ENCODE measurements at places on chromosomes 12 and 14.

GRCh38 chr12:51751661-51752060 is 96.9 kb downstream of the FIGNL2 start:
- DNase-seq = no peak

DNA sequence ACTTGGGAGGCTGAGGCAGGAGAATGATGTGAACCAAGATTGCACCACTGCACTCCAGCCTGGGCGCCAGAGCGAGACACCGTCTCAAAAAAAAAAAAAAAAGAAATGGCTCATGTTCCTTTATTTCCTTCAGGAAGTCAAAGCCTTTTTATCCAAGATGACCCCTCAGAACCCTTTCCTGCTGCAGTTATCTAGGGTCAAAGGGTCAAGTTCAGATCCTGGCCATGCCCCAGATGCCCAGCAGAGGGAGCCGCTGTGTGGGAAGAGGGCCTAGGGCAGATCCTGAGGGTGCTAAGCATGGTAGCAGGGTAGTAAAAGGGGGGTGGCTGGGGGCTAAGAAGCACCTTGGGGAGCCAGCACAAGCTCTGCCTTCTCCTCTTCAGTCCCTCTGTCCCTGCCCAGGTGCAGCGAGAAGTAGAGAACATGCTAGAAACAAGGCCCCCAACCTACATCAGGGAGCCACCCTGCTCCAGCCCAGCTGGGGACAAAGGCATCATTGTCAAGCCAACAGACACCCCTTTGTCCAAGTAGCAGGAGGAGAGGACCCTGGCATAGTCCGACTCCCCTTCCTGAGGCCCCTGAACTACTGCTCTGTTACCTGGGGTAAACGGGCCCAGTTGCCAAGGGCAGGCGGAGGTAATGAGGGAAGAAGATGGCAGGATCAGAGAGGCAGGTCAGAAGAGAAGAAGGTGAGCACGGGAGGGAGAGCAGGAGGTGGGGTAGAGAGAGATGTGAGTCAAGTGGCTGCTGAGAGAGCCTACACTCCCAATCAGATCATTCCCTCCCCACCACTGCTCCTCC is 6.5 kb downstream of the NFE2 start:
- DNase-seq = no peak

DNA sequence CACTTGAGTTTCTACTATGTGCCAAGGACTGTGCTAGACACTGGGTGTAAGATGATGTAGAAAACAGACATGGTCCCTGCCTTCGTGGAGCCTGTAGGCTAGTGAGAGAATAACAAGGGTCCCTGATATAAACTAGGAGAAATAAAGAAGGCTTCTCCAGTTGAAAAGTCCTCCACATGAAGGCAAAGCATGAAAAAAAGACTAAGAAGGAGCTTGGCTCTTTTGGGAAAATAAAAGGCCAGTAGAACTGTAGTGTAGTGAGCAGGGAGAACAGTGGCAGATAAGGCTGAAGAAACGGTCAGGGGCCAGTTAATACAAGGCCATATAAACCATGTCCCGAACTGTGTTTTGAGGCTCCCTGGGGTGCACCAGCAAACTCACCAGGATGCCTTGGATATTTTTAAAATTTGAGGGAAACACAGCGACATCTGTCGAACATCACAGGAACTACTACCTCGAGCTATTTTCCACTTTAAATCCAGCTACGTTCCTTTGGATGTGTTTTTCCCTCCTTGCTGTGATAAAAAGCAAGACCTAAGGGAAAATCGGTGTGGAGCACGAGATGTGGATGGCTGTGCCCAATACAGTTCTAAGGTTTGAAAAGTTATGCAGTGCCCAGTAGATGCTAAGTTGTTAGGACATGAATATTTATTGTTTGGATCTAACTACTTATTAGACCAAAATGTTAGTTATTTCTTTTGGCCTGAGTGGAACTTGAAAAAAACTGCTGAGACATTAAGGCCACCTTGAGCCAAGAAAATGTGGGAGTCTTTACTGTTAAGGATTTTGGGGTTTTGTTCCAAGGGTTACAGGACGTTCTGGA is 8.5 kb upstream of the CFL2 start:
- no peak for DNase-seq

DNA sequence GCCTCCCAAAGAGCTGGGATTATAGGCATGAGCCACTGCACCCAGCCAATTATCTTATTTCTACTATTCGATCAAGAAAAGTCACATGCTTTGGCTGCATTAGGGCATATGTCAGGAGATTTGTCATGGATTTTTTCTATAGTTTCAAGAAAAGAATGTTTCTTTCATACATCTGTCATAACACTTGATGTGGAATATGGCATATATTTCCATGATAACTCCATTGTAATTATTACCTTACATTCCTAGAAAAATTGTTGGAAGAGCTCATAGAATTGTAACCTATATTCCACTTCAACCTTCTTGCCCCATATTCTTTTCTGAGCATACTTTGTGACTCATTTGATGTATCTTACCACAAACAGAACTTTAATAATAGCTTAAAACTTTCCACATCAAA is 740.9 kb upstream of the FLRT2 start:
- DNase-seq = no peak

- peak; percentile 12 for DNase-seq
Observed at GRCh38 chr14:104267895-104268294, 129.5 kb downstream of the KIF26A start.

GRCh38 chr12:15535352-15535781 is 213.1 kb downstream of the PTPRO start:
- no peak for DNase-seq

DNA sequence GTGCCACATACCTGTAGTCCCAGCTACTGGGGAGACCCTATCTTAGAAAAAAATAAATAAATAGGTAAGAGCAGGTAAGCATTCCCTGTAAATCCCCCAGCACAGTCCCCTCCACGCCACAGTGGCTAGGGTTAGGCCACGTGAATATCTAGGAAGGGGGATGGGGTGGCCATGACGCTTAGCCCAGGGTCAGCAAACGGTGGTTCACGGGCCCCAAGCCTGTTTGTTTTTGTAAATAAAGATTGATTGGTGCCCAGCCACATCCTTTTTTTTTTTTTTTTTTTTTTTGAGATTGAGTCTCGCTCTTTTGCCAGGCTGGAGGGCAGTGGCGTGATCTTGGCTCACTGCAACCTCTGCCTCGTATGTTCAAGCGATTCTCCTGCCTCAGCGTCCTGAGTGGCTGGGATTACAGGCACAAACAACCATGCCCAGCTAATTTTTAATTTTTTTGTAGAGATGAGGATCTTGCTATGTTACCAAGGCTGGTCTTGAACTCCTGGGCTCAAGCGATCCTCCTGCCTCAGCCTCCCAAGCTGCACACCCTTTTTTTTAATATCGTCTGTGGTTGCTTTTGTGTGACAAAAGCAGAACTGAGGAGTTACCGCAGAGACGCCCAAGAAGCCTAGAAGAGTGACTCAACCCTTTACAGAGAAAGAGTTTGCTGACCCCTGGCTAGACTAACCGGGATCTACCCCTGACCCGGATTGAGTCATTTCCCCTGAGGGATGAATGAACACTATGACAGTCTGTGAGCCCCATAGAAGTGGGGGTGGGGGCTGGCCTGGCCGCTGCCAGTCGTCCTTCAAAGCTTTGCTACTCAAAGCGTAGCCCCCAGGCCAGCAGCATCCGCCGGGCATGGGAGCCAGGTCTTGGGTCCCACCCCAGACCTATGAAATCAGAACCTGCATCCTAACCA is 113.7 kb upstream of the NCOR2 start:
- no peak for DNase-seq

- no peak for DNase-seq
Observed at GRCh38 chr12:30533558-30534265, 162.0 kb downstream of the IPO8 start.

DNA sequence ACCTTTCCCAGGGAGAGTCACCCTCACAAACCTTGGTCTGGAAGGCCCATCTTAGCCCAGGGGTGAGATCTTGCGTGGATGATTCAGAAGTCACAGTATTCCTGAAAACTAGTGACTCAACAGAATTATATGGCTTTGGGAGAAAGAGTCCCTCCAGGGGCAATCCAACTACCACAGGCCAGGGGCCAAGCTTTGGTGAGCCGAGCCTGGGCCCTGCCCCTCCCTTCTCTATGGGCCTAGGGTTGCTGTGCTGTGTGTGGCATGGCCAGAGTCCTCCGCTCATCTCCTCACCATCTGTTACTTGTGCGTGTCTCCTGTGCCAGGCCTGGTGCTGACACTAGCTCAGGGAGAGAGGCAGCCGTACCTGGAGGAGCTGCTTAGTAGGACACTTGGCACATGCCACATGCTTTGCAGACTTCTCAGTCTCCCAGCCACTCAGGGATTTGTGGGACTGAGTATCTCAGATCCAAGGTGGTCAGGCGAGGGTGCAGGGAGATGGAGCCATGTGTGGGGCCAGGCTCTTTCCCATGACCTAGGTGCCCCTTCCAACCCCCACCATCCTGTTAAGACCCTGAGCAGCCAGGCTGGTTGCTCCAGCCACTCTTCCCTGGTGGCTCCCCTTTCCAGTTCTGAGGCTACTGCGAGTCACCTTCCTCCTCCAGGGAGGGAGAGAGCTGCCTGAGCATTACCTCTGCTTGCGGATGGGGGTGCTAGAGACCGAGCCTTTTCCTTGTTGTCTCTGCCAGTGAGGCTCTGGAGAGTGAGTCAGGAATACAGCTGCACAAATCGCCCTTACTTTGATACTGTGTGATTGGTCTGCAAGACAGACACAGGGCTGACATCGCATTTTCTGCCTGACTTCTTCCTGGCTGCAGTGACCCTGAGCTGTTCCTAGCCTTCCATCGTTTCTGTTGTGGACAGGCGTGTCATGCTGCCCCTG is 94.1 kb downstream of the SLC25A47 start:
- peak; percentile 59 for DNase-seq

DNA sequence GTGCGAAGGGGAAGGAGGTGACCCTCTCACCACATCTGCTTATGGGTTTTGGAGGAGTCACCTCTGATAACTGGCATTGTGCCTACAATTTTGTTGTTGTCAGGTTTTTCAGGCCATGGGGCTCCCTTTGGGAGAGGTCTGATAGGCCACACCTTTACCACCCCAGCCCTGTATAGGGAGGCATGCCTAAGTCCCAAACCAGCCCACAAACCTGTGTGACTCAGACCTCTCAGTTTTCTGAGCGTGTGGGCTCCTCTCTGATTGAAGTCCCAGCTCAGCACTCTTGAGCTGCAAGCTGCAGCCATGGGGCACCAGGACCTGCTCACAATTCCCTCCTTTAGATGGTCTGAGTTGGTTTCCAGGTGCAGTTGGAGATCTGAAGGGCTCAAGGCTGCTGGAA is 1429.3 kb upstream of the TMEM132C start:
- no peak for DNase-seq

GRCh38 chr12:55818886-55819285 is 1.0 kb downstream of the ORMDL2 start:
- DNase-seq = no peak

DNA sequence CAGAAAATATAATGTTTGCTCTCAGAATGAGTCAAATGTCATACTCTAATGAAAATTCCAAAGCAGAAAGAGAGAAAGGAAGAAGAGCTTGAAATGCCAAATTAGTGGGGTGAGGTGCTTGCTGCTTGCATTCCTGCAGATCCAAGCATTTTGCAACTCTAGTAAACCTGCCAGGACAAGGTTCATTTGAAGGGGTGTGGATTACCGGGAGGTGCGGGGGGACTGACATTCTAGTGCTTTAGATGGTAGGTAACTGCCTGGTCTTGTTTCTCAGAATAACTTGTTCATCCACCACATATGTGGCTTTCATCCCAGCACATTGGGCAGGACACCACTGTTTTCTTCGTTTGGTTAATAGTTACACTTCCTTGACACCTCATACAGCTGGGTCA is 144.4 kb downstream of the AKAP6 start:
- DNase-seq = no peak

- no peak for DNase-seq
Observed at GRCh38 chr14:101915871-101916815, 48.2 kb upstream of the DYNC1H1 start.

DNA sequence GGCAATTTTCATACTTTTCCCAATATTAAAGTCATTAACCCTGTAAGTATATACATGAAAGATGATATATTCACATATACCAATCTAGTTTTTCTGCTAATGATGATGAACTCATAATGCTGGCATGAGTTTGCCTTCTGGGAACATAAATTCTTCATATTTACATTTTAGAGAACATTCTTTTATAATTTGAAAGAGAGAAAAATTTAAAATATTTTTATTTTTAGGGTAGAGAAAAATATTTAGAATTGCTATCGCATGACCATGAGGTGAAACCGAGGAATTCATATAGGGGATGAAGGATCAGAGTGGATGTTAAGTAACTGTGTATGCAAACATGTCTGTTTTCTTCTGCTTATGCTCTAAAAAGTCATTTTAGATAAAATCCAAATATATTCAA is 825.3 kb upstream of the FLRT2 start:
- DNase-seq = no peak

GRCh38 chr12:7096006-7096932 is 4.0 kb upstream of the C1R start:
- no peak for DNase-seq

GRCh38 chr12:89947437-89948270 is 239.0 kb upstream of the ATP2B1 start:
- DNase-seq = no peak

DNA sequence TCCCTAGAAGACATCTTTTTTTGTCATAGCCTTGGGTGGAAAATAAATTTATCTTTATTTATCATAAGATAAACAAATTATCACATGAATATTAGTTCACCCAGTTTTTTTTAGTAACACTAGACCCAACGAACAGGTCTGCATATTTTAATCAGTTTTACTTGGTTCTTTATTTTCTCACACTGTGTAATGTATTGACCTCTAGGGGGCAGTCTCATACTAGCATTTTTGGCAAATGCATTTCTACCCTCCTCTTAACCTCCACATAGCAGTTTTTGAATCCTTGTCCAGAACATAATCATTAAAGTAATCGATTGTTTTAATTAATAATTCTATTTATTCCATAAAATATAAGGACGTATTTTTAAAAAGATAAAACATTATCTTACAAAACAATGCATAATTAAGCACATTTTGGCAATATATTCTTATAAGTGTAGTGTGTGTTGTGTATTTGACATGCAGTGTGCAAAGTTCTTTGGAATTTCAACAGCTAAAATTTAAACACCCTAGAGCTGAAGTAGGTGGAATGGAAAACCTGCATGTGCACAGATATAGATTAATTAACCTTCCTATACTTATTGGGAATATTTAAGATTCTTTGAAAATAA is 31.6 kb upstream of the PTPRQ start:
- DNase-seq = no peak

DNA sequence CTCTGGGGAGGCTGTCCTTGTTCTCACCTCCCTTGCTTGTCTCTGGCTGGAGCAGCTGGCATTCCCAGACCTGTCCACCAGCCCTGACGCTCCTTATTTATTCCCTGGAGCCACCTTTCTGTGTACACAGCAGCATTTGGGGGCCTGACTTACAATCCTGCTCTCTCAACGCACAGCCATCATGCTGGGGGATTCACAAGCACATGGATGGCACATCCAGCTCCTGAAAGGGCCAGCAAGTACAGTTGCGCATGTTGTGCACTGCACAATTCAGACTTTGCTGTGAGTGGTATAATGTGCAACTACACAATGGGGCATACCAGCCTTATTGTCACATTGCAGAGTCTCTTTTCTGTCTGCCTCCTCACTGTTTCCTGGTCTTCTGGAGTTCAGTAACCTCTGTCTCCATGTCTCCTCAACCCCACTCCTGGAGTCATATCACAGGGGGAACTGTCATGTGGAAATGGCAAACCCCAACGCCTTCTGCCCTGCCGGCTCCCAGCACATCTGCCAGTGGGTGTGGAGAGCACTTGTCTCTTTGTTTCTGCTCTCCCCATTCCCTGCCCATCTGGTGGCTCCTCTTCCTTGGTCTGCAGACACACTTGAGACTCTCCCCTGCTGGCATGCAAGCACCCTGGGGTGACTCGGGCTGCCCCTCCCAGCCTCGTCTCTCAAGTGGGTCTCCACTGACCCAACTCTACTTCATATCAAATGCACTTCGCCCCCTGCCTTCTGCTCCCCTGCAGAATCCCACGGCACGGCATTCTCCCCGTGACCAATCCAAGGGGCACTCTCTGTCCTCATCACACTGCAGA is 41.2 kb upstream of the MEG3 start:
- DNase-seq = no peak

Measured in hypothalamus (tissue), 51 donors.